ENCODE measurements at places on chromosomes 13 and 19.

GRCh38 chr13:91106565-91106964, 240.9 kb upstream of the MIR17HG start:
- DNase-seq, result no peak

DNA sequence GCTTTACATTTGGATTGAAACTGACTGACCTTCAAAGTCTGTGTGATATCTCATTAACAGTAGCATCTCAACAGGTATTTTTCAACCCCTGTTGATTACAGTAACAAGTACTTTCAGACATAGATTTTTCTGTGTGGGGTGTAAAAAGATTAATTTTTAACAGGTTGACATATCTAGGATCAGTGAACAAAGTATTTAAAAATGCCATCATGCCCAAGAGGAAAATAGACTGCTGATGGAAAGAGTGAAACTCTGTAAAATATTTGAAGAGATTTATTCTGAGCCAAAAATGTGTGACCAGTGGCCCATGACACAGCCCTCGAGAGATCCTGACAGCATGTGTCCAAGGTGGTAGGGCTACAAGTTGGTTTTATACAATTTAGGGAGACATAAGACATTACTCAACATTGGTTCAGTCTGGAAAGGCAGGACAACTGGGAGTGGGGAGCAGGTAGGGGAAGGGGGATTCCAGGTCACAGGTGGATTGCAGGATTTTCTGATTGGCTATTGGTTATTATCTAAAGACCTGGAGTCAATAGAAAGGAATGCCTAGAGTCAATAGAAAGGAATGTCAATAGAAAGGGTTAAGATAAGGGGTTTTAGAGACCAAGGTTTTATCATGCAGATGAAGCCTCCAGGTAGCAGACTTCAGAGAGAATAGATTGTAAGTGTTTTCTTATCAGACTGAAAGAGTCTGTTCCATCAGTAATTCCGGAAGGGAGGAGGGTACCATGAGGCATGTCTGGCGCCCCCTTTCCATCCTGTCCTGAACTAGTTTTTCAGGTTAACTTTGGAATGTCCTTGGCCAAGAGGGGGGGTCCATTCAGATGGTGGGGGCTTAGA, 29.1 kb downstream of the TNFRSF19 start:
- no peak for DNase-seq

DNA sequence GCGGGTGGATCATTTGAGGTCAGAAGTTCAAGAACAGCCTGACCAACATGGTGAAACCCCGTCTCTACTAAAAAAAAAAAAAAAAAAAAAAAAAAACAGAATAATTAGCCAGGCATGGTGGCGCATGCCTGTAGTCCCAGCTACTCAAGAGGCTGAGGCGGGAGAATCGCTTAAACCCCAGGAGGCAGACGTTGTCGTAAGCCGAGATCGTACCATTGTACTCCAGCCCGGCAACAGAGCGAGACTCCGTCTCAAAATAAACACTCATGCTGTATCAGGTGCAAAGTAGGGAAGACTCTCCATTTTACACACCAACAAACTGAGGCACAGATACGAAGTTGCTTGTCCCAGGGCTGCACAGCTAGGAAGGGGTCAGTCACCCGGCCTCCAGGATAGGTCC, 15.6 kb downstream of the TLE6 start:
- DNase-seq, result no peak

DNA sequence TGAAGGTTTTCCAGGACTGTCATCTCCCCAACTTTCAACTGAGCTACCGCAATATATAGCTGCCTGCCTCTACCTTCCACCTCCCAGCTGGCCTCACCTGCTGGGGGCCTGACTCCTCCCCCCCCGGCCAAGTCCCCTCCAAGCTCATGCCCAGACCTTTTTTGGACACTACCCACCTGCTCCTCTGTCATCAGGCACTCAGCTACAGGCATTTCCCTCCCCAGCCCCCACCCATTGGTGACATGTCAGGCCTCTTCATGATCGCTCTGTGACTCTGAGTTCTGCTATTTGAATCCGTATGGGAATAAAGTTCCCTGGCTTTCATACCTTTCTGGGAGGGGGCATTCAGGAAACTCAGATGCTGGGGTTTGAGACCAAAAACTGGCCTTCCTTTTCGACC, 1.8 kb downstream of the PRKACA start:
- no peak for DNase-seq

DNA sequence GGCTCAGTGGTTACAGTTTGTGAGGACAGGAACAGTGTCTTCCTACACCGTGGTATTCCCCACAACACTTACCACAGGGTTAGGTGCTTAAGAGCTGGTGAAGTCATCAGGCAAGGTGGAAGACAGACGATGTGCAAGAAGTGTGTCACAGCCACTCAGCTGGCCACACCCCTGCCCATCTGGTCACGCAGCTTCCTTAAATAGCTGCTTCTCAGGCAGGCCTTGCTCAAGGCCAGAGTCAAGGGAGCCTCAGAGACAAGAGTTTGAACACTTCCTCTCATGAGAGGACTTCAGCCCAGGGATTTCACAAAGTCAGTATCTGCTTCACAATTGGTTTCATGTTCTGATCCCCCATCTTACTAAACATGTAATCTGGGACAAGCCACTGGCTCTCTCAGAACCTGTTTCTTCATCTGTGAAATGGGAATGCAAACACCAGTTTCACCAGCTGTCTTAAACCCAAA, 80.3 kb upstream of the FRY start:
- DNase-seq, result peak; percentile 49

GRCh38 chr19:46544651-46545050, 49.0 kb upstream of the PNMA8B start:
- DNase-seq, result no peak

Measured in heart left ventricle (tissue), 16 donors.